ENCODE measurements at places on chromosomes 2 and 18.

GRCh38 chr18:26405190-26405801, 143.1 kb downstream of the KCTD1 start:
- DNase-seq: peak; percentile 29

DNA sequence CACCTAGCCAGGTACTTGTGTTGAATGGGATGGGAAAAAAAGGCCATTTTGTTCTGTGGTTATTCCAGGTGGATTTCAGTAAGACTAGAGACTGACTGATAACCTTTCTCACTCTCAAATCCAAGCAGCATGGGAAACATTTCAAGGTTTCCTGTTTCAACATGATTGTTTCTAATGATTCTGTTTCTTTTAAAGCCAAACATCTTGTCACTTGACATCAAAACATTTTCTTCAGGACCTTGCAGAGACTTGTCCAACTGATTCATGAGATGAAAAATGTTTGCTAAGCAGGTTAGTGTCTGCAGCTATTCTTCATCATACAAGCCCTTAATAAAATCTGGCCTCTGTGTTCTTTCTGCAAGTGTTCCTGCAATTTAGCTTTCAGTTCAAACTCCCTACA, 456.5 kb upstream of the CWC22 start:
- no peak for DNase-seq

DNA sequence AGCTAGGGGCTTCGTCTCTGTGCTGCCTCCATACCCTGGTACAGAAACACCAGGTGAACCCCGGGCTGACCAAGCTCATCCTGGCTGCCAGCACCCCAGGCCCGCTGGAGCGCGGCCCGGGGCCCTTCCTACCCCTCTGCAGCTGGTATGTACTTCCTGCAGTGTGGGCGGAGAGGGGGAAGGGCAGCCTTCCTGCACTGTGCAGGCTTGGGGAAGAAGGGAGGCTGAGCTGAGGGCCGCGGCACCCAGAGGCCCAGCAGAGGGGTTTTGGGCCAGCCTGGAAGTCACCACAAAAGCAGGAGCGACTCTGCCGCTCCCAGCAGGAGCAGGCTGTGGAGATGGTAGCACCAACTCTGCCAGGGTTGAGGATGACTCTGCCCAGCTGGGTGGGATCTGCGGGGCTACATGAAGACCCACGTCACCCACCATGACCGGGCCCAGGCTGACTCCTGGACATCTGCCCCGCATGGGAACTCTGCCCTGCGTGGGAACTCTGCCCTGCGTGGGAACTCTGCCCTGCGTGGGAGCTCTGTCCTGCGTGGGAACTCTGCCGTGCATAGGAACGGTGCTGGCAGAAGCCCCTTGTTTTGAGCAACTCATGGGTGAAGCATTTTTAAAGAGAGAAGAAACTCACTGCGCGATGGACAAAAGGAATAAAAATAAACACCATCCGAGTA, 273.3 kb downstream of the NDUFA10 start:
- DNase-seq: peak; percentile 82

GRCh38 chr2:65503746-65504145, 71.3 kb upstream of the SPRED2 start:
- no peak for DNase-seq

GRCh38 chr2:236526455-236527158, 43.0 kb upstream of the ACKR3 start:
- DNase-seq: no peak

DNA sequence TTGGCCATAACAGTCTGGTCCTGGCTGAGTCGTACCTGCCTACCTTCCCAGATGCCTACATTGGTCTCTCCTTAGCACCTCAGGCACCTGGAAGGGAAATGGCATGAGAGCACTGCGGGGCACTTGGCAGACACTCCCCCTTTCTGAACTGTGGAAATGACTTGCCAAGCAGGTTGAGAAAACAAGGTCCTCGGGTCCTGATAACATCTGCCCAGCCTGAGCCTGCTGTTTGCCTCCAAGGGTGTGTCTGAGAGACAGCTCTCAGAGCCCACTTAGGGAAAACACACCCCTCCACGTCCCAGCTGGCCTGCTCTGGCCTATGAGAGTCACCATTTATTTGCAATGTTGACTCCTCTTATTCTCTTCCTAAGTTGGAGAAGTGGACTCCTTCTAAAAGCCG, 10.5 kb downstream of the FAM110C start:
- no peak for DNase-seq
